ENCODE measurements at places on chromosomes 12 and 14. TPM values are rescaled to one million over a fixed set of nuclear protein-coding genes. Genes with fewer than 3 reads are reported as not detected.

Gene NOPCHAP1
- 16.5 TPM for total RNA-seq

Gene PSMD9
- 70.6 TPM for total RNA-seq

Gene CLEC1B
- not detected for total RNA-seq

Gene DERA
- 27.7 TPM for total RNA-seq

DNA sequence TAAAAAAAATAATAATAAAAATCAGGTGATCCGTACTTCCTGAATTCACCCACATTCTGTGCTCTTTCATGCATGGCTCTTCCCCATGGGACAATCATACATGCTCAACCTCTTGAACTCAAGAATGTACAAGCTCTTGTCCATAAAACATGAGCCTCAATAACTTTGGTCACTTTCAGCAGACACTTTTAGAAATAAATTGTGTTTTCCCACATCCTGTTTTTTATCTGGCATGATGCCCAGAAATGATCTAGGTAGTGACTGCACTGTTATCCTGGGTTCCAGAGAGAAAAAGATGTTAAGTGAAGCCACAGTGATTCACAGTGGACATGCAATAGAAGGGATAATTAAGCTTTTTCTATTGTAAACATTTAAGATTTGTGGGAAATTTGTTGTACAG, 537.6 kb upstream of the TMEM132C start:
- no peaks in the 10 kb centered on the region for H3K4me1 ChIP-seq
- no peaks in the 10 kb centered on the region for H3K27me3 ChIP-seq
- H3K36me3 ChIP-seq: no peaks in the 10 kb centered on the region
- H3K27ac ChIP-seq: no peak overlapping the region

DNA sequence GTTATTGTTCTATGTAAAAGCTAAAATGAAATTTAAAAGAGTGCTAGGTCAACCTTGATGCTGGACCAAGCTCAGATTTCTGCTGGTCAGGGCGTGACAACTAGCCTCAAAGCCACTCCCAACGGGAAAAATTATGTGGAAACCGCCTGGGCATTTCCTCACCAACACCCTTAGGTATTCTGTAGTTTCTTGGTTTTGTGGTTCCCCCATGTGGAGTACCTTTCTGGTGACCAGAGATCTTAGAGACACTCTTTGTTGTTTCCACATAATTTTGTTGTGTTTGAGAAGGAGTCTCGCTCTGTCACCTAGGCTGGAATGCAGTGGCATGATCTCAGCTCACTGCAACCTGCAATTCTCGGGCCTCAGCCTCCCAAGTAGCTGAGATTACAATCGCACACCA, 119.9 kb downstream of the DENND5B start:
- H3K4me1 ChIP-seq: no peaks in the 10 kb centered on the region
- H3K36me3 ChIP-seq: no peaks in the 10 kb centered on the region
- no peak overlapping the region for H3K4me3 ChIP-seq
- H3K27ac ChIP-seq: no peak overlapping the region
- no peak for DNase-seq

DNA sequence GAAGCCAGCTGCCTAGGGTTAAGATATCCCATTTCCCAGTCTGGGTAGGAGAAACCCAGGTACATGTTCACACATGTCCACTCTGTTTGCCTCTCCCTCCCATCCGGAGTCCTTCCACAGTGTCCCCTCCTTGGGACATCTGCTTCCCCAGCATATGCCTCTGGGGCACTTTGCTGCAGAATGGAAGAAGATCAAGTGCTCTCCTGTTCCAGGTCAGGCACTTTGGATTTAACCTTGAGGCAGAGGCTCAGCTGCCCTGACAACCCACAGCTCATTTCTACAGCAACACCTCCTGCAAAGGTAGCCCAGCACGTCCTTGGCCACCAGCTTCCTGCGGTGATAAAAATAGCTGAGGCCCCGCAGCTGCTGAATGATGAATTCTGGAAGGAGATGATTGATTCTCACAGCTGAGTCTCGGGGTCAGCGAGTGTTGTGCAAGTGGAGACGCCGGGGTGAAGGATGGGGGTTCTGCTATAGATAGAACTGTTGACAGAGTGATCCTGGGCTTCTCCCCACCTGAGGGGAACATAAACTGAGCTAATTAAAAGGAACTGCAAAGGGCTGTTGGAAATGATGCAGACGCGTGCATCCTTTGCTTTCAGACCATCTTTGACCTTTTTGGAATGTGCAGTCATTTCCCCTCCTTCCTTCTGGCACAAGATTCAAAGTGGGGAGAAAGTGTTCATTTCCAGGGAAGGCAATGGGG, 145.0 kb downstream of the SLC38A6 start:
- no peaks in the 10 kb centered on the region for H3K36me3 ChIP-seq
- DNase-seq: no peak
- no peak overlapping the region for H3K4me3 ChIP-seq
- H3K27ac ChIP-seq: no peak overlapping the region

DNA sequence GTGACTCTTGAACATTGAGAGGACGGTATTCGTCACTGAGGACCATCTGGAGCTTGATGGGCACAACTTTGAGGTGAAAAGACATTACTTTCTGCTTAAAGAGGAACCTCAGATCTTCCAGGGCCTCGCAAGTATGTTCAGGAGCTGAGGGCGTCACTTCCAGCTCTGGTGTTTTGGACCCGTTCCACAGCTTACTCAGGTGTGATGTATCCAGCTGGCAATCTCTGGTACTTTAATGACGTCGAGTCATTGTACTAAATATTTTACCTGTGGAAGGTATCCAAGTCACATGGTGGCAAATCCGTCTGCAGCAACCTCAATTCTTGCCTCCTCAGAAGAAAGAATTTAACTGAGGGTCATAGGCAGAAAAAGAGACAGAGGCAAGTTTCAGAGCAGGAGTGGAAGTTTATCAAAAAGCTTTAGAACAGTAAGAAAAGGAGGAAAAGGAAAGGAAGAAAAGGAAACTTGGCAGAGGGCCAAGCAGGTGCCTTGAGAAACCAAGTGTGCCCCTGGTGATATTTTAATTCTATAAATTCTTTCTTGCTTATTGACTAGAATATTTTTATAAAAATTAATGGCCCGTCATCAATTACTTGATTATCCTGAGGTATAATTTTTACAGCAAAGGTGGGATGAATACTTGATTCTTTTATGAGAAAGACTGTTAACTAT, 250.6 kb downstream of the AEBP2 start:
- peaks cover 6% of the 10 kb centered on the region for H3K36me3 ChIP-seq
- H3K27me3 ChIP-seq: no peaks in the 10 kb centered on the region
- peaks cover 6% of the 10 kb centered on the region for H3K4me1 ChIP-seq
- H3K4me3 ChIP-seq: no peak overlapping the region
- no peak overlapping the region for H3K27ac ChIP-seq

DNA sequence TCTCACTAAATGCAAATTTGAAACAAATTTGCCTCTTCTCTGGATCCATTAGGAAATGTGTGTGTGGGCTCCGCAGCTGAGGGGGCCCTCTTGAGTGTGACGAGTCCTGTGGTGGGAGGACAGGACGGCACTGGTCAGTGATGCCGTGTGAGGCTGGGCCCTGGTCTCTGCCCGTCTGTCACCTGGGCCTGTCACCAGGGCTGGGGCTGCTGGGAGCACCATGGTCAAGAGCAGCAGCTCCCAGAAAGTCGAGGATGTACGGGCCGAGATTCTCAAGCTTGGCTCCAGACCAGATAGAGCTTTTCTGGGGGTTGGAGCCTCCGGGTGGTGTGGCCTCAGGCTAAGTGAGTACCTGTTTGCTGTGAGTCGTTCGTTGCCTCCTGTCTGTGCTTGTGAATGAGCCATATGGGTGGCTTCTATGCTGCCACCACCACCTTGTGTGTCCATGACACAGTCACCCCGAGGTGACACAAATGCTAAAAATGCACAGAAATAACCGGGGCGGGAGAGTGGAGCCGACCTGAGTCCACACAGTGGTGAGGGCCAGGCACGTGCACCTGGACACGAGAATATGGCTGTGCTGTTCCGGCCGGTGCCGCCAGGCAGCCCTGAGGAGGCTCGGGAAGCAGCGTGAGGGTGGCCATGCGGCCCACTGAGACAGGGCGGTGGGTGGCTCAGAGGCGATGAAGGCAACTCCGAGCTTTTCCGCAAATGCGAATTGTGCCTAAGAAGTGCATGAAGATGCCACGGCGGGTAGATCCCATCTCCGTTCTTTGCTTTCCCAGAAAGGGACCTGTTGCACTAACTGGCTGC, 8.7 kb downstream of the PGAM5 start:
- H3K4me1 ChIP-seq: peaks cover 2% of the 10 kb centered on the region
- H3K27me3 ChIP-seq: no peaks in the 10 kb centered on the region
- no peak overlapping the region for H3K27ac ChIP-seq
- H3K4me3 ChIP-seq: no peak overlapping the region
- no peak for DNase-seq
- peaks cover 63% of the 10 kb centered on the region for H3K36me3 ChIP-seq

DNA sequence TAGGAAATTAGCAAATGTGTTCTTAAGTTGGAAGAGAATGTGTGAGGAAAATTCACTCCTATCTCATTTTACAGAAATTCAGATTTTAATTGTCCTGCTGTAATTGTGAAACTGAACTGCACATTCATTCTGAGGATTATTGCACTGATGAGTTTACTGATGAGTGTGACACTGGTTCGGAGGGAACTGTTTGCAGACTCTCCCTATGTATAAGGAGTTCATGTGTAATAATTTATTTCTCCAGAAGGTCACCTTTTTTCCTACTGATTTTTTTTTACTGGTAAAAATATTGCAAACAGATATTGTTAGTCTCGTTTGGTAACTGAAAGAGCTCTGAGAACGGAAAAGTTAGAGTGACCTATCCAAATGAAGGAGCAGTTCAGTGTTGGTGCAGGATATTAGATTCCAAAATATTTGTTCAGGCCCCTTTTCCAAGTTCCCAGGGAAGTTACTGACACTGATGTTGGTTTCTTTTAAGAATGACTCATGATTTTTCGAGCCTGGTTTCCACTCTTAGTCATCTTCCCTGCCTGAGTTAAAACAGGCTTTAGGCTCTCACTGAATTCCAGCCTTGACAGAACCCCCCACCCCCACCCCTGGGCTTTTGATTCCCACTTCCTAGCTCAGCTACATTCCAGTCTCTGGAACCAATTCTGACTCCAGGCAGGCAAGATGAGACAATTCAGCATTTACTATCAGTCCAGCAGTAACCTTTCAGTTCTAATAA, 18.4 kb downstream of the ANO6 start:
- no peak for DNase-seq
- no peak overlapping the region for H3K27ac ChIP-seq
- peaks cover 22% of the 10 kb centered on the region for H3K36me3 ChIP-seq
- no peaks in the 10 kb centered on the region for H3K27me3 ChIP-seq

- no peak overlapping the region for H3K27ac ChIP-seq
- H3K4me1 ChIP-seq: no peaks in the 10 kb centered on the region
- no peak for DNase-seq
- H3K4me3 ChIP-seq: no peak overlapping the region
- H3K36me3 ChIP-seq: no peaks in the 10 kb centered on the region
Measured at GRCh38 chr12:115002434-115002833, 318.5 kb upstream of the TBX3 start.

GRCh38 chr12:22306311-22306710, 28.2 kb downstream of the ST8SIA1 start:
- DNase-seq: no peak
- peaks cover 5% of the 10 kb centered on the region for H3K27me3 ChIP-seq
- no peaks in the 10 kb centered on the region for H3K4me1 ChIP-seq
- H3K4me3 ChIP-seq: no peak overlapping the region

DNA sequence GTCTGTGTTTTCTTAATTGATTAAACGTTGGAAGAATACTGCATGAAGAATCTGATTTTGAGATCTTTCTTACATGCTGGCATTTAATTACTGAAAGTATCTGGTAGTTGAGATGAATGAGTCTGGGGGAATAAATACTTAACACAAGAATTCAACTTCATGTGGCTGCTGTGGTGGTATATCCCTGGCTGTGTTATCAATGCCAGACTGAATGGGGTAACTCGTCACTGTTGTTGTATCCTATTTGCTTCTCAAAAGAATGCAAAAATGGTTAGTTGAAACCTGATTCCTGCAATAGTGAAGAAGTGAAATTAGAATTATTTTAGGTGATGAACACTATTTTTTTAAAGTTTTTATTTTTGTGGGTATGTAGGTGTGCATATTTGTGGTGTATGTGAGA, 72.5 kb downstream of the HMGA2 start:
- H3K27me3 ChIP-seq: peaks cover 11% of the 10 kb centered on the region
- H3K4me1 ChIP-seq: no peaks in the 10 kb centered on the region
- H3K4me3 ChIP-seq: no peak overlapping the region
- no peaks in the 10 kb centered on the region for H3K36me3 ChIP-seq
- H3K27ac ChIP-seq: no peak overlapping the region
- DNase-seq: no peak
